ENCODE measurements at places on chromosomes 3 and 15.

- DNase-seq, result no peak
Measured at GRCh38 chr3:103949693-103950092, 1417.0 kb upstream of the ALCAM start.

GRCh38 chr3:189941679-189942078, 179.0 kb downstream of the P3H2 start:
- DNase-seq, result peak; percentile 72

GRCh38 chr3:143331350-143331749, 211.8 kb downstream of the CHST2 start:
- DNase-seq, result no peak

DNA sequence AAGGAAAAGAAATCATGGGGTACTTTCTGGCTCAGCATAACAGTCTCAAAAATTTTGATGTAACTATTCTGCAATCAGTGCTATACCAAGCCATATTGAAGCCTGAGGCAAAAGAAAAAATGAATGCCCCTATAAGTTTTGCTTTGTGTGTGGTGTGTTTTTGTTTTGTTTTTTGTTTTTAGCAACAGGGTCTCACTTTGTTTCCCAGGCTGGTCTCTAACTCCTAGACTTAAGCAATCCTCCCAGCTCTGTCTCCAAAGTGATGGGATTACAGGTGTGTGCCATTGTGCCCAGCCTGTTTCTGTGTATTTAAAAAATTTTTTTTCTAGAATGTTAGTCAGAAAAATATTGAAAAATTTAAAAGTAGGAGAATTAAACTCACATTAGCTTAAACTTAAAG, 93.2 kb downstream of the ZNF280D start:
- DNase-seq, result no peak

DNA sequence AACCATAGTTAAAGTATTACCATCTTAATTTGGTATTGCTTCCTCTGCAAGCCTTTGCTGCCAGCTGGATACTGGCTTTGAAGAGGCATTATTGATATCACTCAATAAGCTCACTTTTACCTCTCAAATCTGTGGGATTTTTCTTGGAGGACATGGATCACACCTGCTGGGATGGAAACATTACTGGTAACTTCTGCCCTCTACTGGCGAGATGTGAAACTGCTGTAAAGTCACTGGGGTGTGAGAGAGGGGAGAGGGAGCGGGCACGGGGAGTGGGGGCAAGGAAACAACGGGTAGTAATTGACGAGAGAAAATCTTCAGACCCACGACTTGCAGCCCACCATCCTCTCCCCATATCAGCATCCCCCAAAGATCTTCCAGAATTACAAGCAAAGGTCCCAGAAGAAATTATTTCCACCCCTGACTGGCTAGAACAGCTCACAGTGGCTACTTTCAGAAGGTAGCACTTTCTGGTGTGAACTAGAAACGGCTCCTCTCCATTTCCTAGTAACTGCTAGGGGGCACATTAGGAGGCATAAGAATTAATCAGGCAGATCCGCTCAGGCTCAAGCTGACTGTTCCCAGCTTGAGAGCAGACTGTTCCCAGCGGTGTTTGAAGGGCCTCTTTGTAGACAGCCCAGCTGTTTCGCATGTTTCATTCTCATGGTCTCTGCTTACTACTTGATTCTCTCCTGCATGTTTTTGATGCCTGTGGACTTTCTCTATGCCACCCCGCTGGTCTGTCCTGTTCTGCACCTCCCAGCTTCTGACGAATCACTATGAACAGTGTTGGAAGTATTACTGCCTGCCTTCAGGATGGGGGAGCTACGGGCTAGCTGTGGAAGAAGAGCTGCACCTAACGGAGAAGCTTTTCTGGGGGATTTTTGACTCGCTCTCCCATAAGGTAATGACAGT, 230.4 kb upstream of the CHRM5 start:
- peak; percentile 72 for DNase-seq

GRCh38 chr3:63654211-63654610, 1.7 kb downstream of the SNTN start:
- DNase-seq, result no peak

GRCh38 chr3:133827684-133828083, 22.1 kb downstream of the SRPRB start:
- DNase-seq, result no peak

DNA sequence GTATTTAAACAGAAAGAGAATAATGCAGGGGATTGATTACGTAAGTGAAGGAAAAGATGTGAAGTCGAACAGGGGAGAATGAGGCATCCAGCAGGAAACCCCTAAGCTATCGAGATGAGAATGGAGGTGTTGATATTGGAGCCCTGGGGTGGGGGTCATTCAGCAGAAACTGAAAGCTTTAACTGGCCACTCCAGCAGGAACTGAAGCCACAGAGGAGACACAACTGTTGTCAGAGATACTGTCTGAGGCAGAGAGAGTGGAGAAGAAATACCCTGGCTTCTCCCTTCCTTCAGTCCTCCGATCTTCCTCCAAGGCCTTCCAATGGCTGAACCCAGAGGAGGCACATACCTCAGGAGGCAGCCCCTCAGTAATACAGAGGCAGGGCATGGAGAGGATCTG, 152.4 kb downstream of the THRB start:
- DNase-seq, result no peak

DNA sequence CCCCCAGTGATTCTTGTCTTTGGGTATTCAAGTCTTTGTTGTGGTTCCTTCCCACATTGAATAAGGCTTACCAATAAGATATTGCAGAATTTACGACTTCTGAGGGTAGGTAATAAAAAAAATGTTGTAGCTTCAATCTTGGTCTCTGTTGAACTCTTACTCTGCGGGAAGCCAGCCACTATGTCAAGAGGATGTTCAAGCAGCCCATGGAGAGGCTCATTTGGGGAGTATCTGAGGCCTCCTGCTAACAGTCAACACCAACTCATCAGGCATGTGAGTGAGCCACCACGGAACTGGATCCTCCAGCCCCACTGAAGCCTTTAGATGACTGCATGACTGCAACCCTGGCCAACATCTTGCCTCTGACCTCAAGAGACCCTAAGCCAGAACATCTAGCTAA, 3.2 kb upstream of the TBC1D23 start:
- no peak for DNase-seq

DNA sequence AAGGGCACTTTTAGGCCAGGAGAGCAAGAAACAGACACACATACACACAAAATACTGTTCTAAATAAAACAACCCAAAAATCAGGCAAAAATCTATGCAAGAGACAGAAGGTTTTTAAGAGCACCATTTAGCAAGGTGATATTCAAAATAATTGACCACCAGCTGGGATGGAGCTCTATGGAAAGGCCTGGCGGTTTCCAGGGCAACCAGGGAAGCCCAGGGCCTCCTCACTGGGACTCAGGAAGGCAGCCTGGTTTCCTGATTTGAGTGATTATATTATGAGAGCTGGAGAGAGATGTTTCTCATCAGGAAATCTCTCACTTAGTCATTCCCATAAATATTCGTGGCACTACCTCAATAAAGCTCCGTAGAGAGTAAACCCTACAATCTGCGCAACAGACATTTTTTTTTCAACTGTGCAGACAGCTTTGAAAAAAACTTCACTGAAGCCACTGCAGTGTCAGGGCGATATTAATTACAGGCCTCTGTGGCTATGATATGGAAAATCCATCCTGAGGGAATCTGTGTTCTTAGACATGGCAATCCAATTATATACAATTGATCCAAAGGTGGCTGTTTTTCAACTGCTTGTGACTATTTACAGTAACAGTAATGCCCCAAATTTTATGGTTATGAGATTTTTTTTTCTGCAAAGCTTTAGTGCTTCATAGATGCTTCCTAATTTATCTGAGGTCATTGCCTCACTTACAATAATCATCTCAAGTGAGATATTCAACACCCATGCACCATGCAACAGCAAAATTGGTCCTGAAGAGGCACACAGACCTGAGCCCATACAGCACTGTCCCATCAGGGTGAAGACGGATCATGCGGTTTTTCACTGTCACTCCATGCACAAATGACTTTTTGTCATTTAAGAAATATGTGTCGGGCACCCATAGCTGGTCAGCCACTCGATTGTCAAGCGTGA, 152.1 kb downstream of the GABRB3 start:
- no peak for DNase-seq

GRCh38 chr3:125207507-125207906, 5.0 kb downstream of the SLC12A8 start:
- no peak for DNase-seq

- no peak for DNase-seq
Measured at GRCh38 chr15:73225358-73226015, 143.3 kb downstream of the HCN4 start.

DNA sequence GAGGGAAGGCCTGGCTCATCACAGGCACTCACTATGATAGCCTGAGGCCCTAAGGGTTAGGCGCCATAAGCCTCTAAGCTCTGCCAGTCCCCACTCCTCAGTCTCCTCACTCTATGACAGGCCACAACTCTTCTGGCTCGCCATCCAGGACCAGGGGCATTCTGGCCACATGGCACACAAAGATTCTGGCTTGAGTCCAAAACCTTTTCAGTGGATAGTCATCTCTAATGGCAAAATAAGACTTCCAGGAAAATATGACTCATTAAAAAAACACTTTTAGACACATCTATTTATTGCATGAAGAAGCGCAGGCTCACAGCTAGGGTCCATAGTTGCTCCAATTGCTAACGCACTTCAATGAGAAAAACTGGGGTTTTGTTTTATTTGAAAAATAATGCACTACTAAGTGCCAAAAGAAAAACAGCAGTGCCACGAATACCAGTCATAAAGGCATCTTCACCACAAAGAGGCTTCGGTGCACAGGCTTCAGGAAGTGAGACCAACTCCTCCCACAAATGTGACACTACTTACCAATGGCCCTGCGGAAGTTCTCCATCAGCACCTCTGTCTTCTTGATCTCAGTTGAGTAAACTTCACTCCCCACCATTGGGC, 11.1 kb downstream of the RUVBL1 start:
- DNase-seq, result peak; percentile 80

DNA sequence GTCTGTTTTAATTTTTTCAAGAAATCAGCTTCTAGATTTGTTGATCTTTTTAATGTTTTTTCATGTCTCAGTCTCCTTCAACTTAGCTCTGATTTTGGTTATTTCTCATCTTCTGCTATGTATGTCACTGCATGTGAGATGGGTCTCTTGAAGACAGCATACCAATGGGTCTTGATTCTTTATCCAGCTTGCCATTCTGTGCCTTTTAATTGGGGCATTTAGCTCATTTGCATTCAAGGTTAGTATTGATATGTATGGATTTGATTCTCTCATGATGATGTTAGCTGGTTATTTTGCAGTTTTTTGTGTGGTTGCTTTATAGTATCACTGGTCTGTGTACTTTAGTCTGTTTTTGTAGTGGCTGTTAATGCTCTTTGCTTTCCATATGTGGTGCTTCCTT, 39.4 kb downstream of the CEP63 start:
- DNase-seq, result no peak

GRCh38 chr15:37111427-37111717, 11.0 kb upstream of the MEIS2 start:
- no peak for DNase-seq

DNA sequence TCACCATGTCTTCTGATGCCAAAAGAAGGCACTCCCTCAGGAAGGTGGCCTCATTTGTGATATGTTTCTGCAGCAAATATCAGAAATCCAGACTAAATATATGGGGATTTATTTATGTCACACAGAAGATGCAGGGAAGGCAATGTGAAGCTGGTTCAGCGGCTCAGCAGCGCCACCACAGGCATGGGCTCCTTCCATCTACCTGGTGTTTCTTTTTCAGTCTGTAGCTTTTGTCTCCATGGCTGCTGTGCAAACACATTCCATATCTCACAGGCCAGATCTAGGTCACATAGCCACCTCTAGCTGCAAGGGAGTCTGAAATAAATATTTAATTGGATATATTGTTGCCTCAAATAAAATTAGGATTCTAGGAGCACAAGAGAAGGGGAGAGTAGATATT, 502.1 kb upstream of the IL12A start:
- no peak for DNase-seq

DNA sequence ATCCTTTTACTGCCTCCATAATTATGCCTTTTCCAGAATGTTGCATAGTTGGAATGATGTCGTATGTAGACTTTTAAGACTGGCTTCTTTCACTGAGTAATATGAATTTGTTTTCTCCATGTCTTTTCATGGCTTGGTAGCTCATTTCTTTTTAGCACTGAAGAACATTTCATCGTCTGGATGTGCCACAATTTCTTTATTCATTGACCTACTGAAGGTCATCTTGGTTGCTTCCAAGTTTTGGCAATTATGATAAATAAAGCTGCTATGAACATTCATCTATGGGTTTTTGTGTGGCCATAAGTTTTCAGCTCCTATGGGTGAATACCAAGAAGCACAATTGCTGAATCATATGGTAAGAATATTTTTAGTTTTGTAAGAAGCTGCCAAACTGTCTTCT, 23.2 kb upstream of the RARRES1 start:
- no peak for DNase-seq

DNA sequence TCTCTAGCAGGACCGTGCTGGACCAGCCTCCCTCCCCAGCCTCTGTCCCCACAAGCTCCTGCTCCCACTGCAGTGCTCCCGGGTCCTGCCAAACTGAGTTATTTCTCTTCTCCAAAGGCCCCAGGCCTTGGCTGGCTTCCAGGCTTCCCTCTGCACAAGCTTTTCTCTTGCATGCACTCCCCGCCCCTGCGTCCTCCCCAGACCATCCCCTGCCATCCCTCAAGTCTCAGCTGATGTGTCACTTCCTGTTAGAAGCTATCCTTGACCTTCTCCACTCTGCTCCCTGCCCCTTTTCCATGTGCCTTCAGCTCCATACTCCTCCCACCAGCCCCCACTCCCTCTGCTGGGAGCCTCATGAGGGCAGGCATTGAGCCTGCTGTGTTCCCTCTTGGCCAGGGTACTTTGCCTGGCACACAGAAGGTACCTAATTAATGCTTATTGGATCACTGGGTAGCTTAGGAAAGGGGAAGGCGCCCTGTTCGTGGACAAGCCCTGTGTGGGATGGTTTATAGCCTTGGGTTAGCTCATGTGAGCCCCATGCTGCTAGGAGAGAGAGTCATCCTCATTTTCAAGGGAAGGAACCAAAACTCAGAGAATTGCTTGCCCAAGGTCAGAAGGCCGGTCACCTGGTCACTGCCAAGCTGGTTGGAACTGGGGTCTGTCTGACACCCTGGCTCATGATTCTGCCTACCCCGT, 56.4 kb downstream of the FEM1B start:
- peak; percentile 40 for DNase-seq

DNA sequence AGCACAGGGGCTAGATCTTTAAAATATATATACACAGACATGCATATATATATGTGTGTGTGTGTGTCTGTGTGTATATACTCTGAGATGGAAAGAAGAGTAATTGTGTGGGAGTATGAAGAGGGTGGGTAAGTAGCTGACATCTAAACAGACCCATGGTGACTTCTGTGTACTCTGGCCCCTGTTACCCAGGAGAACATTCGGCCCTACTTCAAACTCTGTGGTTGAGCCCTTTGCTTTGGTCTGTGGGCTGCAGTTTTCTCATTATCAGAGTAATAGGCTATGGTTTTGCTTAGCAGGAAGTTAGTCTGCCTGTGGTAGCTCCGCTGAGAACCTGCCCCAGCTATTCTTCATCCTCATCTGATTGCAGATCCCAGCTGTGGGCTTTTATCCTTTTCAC, 141.4 kb downstream of the RBPMS2 start:
- DNase-seq, result no peak
